Effector memory CD4-positive, alpha-beta T cell (primary cell): ENCODE measurements at places on chromosomes 3 and 15.

DNA sequence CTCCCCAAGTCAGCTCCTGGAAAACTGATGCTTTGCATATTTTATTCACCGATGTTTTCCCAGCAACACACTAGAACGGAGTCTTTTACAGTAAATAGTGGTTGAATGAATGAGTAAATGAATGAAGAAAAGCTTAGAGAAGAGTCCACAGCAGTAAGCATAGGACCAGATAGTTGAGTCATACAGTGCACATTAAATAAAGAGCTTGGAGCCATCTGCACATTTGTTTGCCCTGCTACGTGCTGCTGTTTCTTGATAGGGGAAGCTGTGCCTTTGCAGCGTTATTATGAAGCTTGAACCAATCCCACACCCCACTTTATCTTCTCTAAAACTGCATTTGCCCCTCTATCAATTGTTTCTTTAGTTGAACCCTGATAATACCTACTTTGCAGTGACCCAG is 1.2 kb downstream of the FAM98B start:
- no peak for DNase-seq

DNA sequence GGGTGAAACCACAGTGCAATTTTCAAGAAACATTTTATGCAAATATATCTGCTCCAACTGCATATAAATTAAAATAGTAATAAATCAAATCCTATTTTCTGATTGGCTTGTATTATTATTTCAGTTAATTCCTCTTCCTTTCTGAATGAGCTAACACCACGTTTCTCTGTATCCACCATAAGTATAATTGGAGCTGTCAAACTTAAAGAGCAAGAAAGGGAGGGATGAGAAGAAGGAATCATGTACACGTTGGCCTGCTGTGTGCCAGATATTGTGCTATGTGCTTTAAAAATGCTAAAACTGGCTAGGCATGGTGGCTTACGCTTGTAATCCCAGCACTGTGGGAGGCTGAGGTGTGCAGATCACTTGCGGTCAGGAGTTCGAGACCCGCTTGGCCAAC is 180.0 kb downstream of the MAGI1 start:
- DNase-seq = no peak

GRCh38 chr3:29497282-29497681 is 216.4 kb downstream of the RBMS3 start:
- no peak for DNase-seq

DNA sequence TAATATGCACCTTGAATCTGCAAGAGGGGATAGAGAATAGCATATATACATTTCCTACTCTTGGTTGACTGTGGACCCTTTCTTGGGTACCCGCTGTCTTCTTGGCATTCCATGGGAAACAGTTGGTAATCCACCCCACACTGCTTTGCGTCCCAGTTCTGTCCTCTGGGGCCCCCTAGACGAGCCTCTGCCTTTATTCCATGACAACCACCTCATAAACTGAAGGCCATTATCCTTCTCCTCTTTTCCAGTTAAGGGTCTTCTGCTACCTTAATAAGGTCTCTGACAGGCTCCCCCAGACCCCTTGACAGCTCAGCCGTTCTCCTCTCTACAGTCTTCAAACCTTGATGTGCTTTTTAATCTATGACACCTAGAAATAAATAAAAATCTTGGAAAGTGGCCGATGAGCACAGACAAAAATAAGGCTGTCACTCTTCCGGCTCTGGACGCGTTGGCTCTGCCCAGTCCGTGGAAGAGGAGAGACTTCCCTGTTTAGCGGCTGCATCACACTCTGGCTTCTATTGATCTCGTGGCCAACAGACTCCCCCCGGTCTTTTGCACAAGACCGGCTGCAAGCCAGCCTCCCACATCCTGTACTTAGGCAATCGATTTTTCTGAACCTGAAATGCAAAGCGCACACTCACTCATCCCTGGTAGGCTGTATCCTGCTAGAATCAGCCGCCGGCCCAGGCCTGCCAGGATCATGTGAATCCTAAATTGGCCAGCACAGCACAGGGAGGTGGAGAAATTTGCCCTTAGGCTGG is 251.0 kb upstream of the TLE3 start:
- no peak for DNase-seq

- DNase-seq = no peak
These were observed 54.6 kb upstream of the FURIN start for GRCh38 chr15:90813796-90814190.

- no peak for DNase-seq
These were observed 175.0 kb upstream of the TLE3 start for GRCh38 chr15:70272565-70273355.

- DNase-seq = no peak
These were observed 12.2 kb downstream of the GBE1 start for GRCh38 chr3:81749265-81749664.
